ENCODE measurements at places on chromosomes 11 and 22. TPM values are rescaled to one million over a fixed set of nuclear protein-coding genes. Genes with fewer than 3 reads are reported as not detected.

The UBE2L3 gene
- 23.1 TPM for total RNA-seq

The SYT7 gene
- 8.4 TPM for total RNA-seq

GRCh38 chr22:30868663-30869385, 99.8 kb downstream of the MORC2 start:
- H3K4me1 ChIP-seq = no peaks in the 10 kb centered on the region
- no peak overlapping the region for H3K4me3 ChIP-seq
- H3K36me3 ChIP-seq = no peaks in the 10 kb centered on the region
- no peak for DNase-seq

The OR52I2 gene
- not detected for total RNA-seq

DNA sequence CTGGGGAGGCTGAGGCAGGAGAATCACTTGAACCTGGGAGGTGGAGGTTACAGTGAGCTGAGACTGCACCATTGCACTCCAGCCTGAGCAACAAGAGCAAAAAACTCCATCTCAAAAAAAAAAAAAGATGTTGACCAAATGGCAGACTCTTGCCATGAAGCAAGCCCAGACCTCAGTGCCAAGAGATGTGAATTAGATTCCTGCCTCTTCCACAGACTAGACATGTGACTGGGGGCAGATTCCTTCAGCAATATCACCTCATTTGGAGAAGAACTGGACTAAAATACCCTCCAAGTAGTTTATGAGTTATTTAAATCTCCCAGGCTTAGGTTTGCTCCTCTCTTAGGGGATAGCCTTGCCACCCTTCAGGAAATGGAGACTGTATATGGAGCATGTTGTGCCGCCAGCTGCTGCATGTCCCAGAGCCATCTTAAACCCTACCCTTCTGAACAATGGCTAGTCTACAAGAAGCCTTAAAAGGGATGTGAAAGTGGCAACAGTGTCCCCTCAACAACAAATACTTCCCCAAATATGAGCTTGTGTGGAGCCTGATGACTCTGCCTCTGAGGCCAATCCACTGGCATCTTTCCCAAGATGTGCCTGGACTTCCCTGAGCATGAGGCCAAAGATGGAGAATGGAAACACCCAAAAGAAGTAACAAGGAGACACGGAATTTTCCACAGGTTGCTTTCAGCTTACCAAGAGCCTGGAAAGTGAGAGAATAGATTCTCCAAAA, 763 bp upstream of the MS4A7 start:
- DNase-seq = peak; percentile 53
- H3K4me3 ChIP-seq = no peak overlapping the region
- no peak overlapping the region for H3K27ac ChIP-seq
- H3K4me1 ChIP-seq = no peaks in the 10 kb centered on the region
- no peaks in the 10 kb centered on the region for H3K27me3 ChIP-seq
- H3K36me3 ChIP-seq = no peaks in the 10 kb centered on the region

The SGSM1 gene
- 4.0 TPM for total RNA-seq

DNA sequence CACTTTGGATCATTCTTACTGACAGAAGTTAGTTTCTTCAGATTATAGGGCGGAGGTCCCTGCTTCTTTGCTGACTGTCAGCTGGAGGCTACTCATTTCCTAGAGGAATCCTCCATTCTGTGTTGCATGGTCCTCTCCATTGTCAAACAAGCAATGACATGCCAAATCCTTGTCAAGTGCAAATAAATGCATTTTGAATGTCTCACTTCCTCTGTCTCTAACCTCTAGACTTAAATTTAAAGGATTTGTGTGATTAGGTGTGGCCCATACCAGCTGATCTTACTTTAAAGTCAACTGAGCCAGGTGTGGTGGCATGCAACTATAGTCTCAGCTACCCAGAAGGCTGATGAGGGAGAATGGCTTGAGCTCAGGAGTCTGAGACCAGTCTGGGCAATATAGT, 458.4 kb upstream of the CCDC179 start:
- DNase-seq = no peak
- no peaks in the 10 kb centered on the region for H3K4me1 ChIP-seq
- H3K4me3 ChIP-seq = no peak overlapping the region
- no peak overlapping the region for H3K27ac ChIP-seq
- no peaks in the 10 kb centered on the region for H3K27me3 ChIP-seq

GRCh38 chr11:74630043-74630442, 37.7 kb downstream of the POLD3 start:
- H3K27me3 ChIP-seq = no peaks in the 10 kb centered on the region
- H3K36me3 ChIP-seq = peaks cover 41% of the 10 kb centered on the region

The OR10A2 gene
- total RNA-seq = not detected

The KRTAP5-10 gene
- not detected for total RNA-seq

- H3K4me1 ChIP-seq = no peaks in the 10 kb centered on the region
- H3K27ac ChIP-seq = no peak overlapping the region
- no peaks in the 10 kb centered on the region for H3K36me3 ChIP-seq
- DNase-seq = peak; percentile 30
- no peak overlapping the region for H3K4me3 ChIP-seq
Observed at GRCh38 chr11:63961608-63962412, 12.6 kb upstream of the COX8A start.

All from stomach (tissue), 19 donors.